Tongue (tissue), 3 donors: ENCODE measurements at places on chromosomes 16 and 17.

GRCh38 chr17:54983260-54983659 lies 14.7 kb downstream of the STXBP4 start:
- DNase-seq, result no peak

DNA sequence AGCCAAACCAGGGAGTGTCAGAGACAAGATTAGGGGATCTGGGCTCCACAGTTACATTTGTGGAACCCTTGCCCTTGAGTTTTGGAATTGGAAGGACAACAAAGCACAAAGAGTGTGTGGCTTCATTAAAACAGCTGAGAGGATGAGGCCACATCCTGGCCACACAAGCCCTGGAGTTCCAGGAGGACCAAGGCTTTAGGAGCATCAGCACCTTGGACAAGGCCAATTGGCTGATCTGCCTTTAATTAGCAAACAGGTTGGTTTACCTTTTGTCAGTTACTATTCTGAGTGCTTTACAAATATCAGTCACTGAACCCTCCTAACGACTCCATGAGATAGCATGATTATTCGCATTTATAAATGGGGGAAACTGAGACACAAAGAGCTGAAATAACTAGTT lies 54.7 kb downstream of the SLC6A2 start:
- DNase-seq, result peak; percentile 24

DNA sequence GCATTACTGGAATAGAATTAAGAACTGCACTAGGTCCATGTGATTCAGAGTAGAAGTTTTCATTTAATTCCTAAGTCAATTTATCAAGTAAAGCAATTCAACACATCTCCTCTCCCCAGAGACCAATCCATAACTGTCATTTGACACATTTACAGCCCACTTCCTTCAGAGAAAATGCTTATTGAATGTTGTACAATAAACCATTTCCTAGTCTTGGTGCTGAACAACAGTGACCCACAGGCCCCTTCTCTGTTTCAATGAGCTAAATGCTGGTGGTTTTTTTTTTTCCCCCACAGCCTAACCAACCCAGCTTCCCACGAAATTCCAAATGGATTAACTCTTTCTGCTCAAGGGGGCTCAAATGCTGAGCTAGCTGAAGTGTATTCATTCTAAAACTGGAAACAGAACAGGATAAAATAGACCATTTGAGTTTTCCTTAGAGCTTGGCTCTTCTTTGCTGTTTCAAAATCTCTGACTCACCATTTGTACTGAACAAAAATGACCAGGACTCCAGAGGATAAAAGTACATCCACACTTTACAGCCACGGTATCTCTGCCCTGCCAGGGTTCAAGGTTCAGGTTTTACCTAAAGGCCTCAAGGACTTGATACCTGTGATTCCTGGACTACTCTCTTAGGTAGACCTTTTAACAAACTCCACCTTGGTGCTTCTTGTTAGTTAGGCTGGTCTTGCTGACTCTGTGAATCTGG lies 62.3 kb downstream of the TMEM100 start:
- no peak for DNase-seq

DNA sequence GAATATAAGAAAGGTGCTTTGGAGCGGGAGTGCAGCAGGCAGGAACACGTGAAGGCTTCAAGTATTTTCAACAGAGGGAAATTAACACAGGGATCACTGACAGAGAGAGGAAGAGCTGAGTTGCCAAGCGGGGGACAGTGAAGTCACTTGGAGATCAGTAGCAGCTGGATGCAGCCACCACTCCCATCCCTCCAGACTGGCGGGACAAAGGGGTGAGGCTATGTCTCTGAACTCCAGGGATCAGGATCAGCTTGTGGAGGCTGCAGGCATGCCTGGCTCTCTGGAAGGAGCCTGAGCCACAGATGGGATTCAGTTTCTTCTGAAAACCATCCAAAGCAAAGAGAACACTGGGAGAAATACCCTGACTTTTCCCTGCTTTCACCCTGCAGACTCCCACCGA lies 113.7 kb upstream of the IRX3 start:
- DNase-seq, result peak; percentile 83

DNA sequence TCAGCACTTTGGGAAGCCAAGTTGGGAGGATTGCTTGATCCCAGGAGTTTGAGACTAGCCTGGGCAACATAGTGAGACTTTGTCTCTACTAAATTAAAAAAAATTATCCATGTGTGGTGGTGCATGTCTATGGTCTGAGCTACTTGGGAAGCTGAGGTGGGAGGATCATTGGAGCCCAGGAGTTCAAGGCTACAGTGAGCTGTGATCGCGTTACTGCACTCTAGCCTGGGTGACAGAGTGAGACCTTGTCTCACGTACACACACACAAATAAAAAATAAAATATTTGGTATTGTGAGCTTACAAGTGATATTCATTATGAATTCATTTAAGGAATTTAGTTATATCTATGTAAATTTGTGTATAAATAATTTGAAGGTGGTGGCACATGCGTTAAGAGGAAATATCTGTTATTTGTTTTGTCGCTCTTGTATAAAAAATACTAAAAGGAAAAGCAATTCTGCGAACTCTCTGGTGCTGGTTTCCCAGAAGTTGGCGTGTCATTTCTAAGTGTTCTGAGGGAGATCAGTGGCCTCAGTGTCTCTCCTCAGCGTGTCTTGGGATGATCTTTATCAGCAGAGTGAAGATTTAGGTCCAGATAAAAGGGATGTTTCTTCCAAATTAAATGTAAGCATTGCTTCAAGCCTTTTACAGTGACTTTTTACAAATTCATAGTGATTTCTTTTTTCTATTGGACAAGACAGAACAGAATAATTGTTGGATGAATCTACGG lies 187.6 kb downstream of the FTO start:
- no peak for DNase-seq

DNA sequence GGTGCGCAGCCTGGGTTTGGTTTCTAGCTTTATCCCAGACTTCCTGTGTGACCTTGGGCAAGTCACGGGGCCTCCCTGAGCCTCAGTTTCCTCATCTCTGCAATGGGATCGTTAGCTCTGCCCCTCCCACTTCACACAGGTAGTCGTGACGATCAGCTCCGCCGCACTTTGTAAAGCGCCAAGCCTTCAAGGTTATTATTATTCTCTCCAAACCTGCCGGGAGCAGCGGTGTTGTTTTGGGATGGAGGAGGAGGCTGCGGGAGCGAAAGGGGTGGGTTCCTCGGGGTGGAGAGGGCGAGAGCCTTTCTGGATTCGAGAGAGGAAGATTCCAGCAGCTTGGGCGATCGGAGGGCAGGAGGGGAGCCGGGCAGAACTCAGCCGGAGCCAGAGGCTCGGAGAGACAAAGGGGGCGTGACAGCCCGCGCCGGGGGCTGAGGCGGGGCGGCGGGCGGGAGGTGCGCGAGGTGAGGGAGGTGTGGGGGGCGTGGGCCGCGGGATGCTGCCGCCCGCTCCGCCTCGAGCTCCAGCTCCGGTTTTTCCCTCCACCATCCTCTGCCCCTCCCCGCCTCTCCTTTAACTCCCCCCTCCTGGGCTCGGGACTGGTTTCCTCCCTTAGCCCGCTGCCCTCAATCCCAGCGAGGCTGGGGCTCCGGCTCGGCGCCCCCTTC lies at the start of gene EFNB3:
Gene EFNB3 (plus strand): TSS at position 602 of the 668 bp plus-strand sequence. CDS start 397 bp downstream, outside the sequence.
- peak; percentile 73 for DNase-seq

GRCh38 chr17:77111934-77112296 lies 28.9 kb upstream of the SEC14L1 start:
- no peak for DNase-seq

DNA sequence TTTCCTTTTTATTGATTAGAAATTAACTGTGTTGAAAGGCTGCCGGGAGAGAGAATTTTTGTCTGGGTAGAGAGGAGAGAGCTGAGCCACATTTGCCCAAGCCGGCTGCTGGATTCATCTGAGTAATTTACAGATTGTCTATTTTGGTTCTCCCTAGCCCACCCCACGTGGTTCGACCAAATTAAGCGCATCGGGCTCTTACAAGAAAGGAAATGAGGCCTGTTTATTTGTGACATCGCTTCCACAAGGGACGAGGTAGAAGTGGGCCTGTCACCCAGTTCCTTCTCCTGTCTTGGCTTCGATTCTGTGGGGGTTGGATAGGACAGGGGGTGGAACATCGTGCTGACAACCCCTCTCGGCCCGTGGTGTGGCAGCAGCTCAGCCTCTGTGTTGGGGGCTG lies 42.9 kb downstream of the SYT17 start:
- DNase-seq, result no peak

DNA sequence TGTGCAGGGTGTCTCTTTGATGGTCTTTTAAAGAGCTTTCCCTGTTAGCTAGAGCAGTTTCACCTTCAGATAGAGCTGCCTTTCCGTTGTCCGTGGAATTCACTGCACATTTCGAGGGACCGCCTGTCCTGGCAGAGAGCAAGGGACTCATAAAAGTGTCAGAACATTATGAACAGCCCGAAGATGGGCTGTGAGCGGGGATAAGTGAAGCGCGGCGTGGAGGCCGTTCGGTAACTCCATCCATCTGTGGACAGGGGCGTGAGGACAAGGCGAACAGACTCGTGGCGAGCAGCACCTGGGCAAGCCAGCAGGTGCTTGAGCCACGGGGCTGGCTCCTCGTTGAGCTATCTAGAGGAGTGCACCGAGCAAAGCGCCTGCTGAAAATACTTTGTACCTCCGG lies 371.2 kb downstream of the MAF start:
- DNase-seq, result no peak

DNA sequence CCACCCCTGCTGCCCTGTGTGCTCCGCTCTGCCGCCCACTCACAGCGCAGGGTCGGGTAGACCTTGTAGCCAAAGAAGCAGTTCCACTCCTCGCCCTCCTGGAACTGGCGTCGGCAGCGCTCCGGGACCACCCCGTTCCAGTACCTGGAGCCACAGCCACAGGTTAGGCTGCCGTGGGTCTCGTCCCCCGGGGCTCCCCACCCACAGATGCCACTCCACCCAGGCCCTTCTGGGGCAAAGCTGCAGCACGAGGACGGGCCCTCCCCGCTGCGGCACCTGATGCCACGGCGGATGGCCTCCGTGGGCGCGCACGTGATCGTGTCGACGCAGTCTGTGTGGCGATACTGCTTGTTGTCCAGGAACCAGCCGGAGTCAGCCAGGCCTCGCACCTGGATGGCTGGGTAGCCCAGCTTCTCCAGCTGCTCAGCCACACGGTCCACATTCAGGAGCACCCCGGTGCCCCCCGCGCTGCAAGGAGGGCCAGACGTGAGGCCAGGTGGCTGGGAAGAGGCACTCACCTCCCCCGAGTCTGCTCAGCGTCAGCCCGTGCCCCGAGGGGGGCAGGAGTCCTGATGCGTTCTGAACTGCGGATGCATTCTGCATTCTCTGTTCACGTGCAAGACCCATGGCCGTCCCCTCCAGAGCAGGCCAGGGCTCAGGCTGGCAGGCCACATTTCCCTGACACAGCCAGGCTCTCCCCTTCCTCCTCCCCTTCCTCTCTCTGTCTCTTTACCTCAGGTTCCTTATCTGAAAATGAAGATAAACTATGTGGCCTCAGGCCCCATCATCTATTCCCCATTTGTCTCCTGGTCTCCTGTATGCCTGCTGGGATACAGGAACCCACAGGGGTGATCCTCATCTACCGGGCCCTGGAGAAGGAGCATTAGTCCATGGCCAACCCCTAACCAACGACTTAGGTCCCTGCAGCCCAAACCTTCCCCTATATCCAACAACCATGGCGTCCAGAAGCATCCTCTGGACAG lies 4.1 kb downstream of the NOTUM start:
- DNase-seq, result no peak

DNA sequence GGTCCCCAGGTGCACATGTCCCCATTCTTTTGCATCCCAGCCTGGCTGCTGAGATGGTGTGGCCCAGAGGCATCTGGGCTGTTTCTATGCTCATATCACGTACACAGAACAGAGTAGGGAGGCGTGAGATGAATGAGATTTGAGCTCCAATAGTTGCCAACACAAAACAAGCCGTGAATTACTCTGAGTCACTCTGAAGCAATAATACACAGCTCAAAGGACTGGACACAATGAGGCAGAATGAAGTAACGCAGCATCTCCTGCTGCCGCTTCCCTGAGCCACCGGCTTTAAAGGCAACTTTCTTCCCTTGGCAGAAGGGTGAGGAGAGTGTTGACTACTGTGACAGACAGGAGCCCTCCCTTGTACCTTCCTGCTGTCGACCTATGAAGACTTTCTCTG lies 33.9 kb upstream of the CLEC18B start:
- DNase-seq, result no peak

DNA sequence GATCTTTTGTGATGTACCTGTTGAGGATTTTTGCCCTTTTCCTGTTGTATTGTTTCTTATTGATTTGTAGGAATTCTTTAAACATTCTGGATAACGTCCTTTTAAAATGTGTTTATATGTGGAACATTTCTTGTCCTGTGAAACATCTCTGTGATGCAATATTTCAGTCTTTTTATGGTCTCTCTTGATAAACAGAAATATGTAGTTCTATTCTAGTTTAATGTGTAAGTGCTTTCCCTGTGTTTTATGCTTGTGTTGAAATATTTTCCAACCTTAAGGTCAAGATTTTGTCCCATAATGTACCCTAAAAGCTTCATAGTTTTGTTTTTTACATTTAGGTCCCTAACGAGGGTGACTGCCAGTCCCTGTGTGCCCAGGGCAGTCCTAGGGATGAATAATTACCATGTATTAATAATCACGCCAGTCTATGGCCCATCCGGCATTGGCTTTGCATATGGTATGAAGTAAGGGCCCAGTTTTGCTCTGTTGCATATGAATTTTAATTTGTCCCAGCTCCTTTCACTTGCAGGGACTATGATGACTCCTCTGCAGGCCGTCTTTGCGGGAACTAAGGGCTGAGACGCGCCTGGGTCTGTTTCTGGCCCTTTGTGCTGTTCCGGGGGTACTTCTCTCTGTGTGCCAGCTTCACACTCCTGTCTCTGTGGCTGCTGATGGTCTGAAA lies 44.2 kb downstream of the RPTOR start:
- no peak for DNase-seq
